Activated naive CD4-positive, alpha-beta T cell treated with anti-CD3 and anti-CD28 coated beads, Interleukin-2, amount 50 U/mL, for 72 hours (primary cell): ENCODE measurements at places on chromosomes 2 and 18.
A peak's percentile ranks its signal among the peaks of the same experiment; 100 is the strongest.

DNA sequence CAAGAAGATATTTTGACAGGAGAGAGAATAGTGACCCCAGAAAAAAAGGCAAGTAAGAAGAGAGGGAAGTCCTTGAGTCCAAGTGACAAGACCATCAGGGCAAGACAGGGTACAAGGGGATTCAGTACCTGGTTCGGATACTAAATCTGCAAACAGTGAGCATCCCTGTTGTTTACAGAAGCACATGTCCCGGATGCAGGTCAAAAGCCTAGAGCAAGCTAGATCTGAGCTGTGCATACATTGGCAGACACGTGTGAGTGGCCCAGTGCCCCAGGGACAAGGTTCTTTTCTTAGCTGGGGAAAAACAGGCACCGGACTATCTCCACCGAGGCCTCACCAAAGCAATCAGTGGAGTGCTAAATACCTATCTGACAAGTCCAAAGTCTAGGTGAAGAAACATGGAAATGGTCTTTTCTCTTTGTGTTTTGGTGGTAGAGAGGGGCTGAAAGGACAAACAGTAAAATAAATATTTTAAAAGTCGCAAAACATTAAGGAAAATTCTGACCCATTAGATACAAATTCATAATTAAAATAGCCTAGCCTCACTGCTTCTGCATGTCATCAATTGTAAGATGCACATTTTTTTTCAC lies 165.2 kb downstream of the SUCLG1 start:
- DNase-seq = no peak

- DNase-seq = no peak
Measured at GRCh38 chr2:170680172-170680941, 34.8 kb upstream of the SP5 start.

GRCh38 chr2:27703638-27704341 lies 40.1 kb downstream of the SLC4A1AP start:
- DNase-seq = peak; percentile 78

- no peak for DNase-seq
Measured at GRCh38 chr2:3601561-3602271, 6.8 kb downstream of the COLEC11 start.

DNA sequence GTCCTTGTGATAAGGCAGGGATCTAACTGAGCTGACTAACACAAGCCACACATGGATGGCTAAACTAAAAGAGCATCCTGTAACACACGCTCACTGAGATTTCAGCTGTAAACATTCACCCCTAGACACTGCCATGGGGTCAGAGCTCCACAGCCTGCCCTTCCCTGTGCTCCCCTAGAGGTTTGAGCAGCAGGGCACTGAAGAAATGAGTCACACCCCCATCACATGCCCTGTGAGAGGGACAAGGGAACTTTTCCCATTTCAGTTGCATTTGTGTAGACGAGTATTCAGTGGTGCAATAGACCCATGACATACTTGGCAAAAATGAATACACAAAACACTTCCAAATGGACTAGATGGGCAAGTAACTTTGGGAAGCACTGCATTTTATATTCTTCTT lies 402.4 kb upstream of the LRRTM1 start:
- no peak for DNase-seq

DNA sequence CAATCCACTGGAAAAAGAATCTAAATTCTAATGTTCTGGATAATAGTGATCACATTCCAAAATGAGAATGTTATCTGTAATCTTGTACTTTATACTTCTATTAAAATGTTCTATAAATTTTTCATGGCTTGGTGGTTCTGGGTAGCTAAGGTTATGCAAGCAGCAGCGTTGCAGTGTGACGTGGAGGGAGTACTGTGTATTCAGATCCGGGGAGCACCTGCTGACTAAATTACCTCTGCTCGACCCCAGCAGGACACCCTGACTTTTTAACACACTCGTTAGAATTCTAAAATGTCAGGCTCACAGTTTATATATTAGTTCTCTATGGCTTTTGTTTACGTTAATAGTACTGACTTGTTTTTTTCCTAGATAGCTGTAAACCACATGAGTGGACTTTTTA lies 13.0 kb downstream of the ATIC start:
- no peak for DNase-seq

DNA sequence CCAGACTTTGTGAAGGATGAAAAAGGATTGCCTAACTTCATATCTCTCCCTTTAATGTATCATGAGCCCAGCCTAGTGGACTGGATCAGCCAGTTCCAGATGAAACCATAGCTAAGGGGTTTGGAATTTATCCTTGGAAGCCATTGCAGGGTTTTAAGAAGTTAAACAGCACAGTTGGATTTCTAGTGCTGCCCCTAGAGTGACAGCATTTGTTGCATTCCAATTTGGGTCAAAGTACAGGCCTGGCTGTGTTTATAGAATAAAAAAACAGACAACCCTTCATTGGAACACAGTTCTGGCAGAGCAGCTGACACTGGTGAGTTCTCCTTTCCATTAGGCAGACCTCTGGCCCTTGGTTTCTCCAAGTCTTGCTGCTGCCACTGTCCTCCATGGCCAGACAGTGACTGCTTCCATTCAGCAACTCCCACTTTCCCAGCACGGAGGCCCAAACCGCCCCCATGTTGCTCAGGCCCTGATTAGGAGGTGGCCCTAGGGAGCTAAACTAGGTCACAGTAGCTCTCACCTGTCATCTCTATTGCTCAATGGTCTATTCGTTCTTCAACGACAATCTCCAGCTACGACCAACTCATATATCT lies 8.0 kb downstream of the GPR39 start:
- DNase-seq = no peak

- no peak for DNase-seq
Measured at GRCh38 chr2:186060744-186061440, 322.3 kb downstream of the FSIP2 start.

- no peak for DNase-seq
Measured at GRCh38 chr2:11160256-11160655, 5.0 kb downstream of the SLC66A3 start.

GRCh38 chr2:237682856-237683670 lies 55.7 kb downstream of the LRRFIP1 start:
- DNase-seq = no peak

DNA sequence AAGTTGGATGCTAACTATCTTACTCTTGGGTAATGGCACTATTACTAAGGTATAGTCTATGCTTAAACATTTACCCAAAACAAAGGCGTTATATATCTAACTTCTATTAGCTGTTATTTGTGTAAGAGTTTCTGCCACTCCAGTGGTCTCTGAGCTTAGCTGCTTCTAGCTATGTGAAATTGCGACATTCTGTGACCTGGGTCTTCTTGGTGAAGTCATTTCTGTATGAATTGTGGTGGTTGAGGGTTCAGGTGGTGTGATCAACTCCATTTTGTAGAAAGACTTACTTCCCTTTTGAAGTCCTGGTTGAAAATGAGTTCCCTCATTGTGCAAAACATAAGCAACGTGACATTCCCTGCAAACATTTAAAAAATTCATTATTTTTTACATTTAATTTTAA lies 221.6 kb downstream of the PIK3C3 start:
- DNase-seq = no peak

DNA sequence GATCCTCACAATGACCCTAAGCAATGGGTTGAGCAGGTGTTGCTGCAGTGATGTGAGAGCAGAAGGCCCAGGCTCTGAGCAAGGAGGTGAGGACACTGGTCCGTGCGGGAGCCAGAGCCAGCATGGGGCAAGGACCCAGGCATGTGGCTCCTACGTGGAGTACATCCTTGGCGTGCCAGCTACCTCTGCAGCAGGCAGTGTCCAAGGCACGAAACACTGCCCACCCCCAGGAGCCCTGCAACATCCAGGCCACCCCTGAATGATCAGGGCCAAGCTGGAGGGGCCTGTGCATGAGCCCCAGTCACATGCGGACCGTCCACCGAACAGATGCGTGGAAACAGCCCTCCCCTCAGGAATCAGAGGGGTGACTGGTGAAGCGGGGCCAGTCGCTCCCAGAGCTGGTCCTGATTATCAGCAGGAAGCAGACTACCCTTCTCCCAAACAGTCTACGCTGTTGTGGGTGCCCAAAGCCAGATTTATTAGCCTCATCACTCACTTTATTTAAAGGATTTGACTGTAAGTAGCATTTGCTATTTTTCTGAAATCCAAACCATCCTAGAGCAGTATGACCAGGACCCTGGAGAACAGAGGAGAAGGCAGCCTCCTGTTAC lies 16.8 kb downstream of the CELF4 start:
- DNase-seq = no peak

GRCh38 chr2:66305718-66306117 lies 129.2 kb upstream of the MEIS1 start:
- DNase-seq = no peak

GRCh38 chr18:12852566-12853315 lies 31.3 kb downstream of the PTPN2 start:
- DNase-seq = no peak

DNA sequence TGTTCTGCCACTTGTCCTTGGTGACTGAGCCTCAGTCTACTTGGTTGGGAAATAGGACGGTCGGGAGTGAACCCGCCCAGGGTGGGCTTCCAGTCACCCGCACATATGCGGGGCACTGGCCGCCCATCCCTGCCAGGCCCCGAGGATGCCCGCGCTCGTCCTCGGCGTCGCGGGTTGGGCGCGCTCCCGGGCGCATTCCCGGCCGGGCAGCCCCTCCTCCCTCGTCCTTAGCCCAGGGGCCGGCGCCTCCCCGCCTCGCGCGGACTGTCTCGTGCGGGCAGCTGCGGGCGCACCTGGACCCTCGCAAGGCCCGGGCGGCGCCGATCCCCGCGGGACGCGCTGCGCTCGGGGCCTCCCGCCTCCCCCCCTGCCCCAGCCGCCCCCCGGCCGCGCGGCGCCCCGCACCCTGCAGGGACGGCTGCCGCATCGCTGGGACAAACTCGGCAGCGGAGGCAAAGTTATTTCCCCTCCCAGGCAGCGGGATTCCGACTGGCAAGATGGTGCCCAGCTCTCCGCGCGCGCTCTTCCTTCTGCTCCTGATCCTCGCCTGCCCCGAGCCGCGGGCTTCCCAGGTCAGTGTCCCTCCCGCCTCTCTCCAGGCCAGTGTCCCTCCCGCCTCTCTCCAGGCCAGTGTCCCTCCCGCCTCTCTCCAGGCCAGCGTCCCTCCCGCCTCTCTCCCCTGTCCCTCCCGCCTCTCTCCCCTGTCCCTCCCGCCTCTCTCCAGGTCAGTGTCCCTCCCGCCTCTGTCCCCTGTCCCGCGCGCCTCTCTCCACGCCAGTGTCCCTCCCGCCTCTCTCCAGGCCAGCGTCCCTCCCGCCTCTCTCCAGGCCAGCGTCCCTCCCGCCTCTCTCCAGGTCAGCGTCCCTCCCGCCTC lies at the start of gene FBLN7:
FBLN7 (plus strand) TSS at position 227 of the 874 bp plus-strand sequence; CDS start at position 498, 271 bp downstream.
- DNase-seq = no peak
